ENCODE measurements at places on chromosomes 11 and 22.

DNA sequence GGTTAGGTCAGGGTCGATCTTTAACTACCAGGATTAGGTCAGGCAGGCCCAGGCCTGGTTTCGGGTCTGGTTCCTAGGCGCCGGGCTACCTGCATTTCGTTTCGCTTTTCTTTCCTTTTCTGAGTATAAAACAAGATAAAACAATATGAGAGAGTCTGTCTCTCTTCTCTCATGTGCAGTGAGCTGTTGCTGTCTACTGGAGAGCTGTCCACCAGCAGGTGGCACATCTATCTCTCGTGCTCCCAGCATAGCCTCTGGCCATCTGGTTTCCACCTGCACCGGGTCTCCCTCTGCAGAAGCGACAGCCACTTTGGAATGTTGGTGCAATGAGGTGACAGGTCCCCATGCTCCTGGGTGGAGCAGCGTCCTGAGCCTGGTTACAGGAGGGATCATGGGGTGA lies 27.6 kb downstream of the RIBC2 start:
- DNase-seq: peak; percentile 67

DNA sequence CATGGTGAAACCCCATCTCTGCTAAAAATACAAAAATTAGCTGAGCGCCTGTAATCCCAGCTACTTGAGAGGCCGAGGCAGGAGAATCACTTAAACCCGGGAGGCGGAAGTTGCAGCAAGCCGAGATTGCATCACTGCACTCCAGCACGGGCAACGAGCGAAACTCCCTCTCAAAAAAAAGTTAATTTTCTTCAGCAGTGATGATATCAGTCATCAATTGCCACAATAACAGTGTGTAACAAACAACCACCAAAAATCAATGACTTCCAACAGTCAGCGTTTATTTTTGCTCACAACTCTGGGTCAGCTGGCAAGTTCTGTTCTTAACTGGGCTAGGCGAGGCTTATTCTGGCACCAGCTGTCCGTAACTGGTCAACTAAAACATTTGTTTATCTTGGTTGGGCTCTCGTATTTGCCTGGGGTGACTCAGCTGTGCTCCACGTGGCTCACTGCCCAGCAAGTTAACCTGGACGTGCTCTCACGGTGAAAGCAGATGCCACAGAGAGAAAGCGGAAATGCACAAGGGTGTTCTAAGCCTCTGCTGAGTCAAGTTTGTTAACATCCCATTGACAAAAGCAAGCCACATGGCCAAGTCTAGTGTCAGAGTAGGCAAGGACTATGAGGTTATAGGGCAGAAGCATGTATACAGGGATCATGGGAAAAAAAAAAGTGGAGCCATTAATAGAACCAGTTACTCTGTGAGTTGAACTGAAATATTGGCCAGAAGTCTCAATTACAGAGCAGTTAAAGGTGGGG lies 52.1 kb downstream of the LHFPL7 start:
- peak; percentile 71 for DNase-seq

DNA sequence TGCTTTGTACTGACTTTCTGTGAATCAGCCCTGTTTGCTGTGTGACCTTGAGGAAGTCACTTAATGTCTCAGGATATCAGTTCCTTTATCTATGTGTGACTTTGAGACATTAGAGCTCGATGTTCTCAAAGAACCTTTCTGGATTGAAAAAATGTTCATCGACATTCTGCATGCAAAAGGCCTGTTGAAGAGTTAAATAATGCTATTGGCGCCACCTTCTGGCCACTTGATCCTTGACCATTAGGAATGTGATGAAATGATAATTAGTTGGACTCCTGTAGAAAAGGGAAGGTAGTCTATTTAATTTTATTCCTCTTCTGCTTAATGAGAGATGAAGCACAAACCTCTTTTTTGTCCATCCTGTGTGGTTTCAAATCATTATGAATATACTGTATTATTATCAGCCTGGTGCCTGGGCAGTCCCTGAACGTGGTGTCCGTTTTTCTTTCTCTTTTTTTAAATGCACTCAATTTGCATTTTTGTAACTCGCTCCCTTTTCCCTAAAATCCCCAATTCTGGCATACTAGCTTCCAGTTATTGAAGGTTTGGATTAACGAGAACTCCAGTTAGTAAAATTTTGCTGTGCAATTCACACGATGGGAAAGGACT lies 20.7 kb downstream of the ELF5 start:
- peak; percentile 65 for DNase-seq

DNA sequence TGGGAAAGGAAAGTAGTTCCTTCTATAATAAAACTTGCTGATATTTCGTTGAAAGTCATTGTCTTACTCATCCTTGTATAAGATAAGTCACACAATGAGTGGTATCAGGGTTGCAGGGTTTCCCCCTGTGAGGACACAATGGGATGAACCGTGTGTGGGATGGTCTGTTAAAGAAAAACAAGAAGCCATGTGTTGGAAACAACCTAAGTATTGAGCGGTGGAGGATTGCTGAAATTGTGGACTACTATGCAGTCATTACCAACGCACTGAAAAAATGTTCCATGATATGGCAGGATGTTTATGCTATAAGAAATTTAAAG lies 28.6 kb downstream of the PTPRJ start:
- DNase-seq: no peak

- DNase-seq: no peak
Measured at GRCh38 chr11:110249066-110249465, 47.3 kb downstream of the RDX start.

DNA sequence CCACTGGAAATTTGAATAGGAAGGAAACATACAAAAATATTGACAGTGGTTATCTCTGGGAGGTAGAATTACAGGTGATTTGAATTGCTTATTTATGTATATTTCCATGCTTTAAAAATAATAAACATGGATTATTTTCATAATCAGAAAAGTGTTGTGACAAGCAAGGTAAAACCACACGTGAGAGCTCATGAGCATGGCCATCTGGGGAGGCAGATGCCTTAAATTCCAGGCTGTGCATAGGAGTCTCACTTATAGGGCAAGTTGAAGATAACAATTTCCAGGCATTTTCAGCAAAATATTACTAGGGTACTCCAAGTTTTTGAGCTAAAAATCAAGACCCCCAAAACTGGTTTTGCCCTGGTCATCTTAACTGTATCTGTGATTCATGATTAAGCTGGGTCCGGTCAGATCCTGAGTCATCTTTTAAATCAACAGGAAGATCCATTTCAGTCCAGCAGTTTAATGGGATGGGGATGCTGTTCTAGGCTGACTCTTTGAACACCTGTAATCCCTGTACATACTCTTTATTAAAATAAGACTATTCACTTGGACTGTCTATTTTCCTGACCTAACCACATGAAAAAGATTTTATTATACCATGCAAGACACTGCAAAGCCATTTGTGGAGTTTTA lies 115.8 kb upstream of the NARS2 start:
- DNase-seq: peak; percentile 6

GRCh38 chr22:19466848-19467752 lies 11.9 kb downstream of the UFD1 start:
- DNase-seq: no peak

DNA sequence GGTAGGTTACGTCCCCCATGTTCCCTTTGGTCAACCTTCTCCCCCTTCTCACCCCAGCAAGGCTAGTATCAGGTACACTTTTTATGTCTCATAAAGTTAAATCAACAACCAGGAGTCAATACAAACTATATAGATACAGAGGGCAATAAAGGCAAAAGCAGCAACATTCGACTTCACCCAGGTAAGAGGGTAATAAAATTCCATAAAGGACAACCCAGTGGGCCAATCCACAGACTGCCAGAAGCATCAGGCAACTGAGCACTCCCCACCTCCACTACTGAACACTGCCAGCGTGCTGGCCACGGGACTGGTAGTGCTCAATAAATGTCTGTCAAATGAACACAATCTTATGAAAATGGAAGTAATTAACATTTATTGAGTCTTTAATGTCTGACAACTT lies 5.1 kb upstream of the MS4A18 start:
- DNase-seq: no peak

- DNase-seq: no peak
Measured at GRCh38 chr11:60955571-60955970, 3.6 kb upstream of the SLC15A3 start.

- DNase-seq: no peak
Measured at GRCh38 chr11:86636275-86636674, 36.1 kb downstream of the ME3 start.

DNA sequence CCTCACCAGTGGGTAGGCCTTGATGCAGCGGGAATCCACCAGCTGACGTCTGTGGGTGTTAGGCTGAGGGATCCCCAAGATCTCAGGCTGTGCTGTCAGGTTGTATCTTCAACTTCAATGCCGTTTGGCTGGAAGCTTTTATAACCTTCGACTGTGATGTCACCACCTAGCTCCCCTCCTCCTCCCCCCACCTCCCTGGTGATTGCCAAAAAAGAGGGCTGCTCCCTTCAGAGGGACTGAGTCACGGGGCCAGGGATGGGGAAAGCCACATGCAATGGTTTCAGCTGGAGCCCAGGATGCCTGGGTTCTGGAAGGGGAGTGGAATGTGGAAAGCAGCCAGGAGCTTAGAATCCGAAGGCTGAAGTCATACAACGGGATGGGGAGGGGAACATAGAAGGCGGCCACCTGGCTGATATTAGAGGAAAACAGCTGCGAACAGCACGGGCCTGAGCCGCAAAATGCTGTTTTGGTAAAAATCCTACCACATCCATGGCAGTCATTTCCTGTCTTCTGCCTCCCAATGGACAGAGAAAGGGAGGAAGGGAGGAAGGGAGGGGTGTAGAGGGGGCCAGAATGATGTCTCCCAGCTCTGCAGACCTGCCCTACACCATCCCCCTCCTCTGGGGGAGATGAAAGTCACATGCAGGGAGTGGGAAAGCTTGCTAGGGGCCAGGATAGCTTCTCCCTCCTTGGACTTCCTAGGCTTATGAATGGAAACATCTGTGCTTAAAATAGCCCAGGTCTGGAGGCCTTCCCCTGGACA lies at the start of gene LRRN4CL:
Gene LRRN4CL (minus strand): TSS at position 110 of the 763 bp plus-strand sequence. CDS start 1,022 bp downstream, outside the sequence.
- DNase-seq: peak; percentile 98

GRCh38 chr11:117677729-117678310 lies 119.2 kb downstream of the DSCAML1 start:
- no peak for DNase-seq

DNA sequence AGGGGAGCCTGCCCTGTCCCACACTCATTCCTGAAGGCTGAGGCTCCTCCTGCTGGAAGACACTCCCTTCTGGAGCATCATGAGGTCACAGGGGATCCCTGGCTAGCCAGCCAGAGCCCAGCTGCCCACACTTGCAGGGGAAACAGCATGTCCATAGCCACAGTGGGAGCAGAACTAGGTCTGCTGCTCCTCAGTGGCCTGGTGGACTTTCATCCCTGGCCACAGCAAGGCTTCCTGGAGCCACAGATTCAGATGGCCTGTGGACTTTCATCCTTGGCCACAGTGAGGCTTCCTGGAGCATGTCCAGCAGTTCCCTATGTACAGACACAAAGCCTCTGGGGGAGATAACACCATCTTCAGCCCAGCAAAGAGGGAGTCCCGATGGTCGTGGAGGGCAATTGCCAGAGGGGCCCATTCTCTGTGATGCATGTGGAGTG lies 5.9 kb upstream of the APOL6 start:
- no peak for DNase-seq

DNA sequence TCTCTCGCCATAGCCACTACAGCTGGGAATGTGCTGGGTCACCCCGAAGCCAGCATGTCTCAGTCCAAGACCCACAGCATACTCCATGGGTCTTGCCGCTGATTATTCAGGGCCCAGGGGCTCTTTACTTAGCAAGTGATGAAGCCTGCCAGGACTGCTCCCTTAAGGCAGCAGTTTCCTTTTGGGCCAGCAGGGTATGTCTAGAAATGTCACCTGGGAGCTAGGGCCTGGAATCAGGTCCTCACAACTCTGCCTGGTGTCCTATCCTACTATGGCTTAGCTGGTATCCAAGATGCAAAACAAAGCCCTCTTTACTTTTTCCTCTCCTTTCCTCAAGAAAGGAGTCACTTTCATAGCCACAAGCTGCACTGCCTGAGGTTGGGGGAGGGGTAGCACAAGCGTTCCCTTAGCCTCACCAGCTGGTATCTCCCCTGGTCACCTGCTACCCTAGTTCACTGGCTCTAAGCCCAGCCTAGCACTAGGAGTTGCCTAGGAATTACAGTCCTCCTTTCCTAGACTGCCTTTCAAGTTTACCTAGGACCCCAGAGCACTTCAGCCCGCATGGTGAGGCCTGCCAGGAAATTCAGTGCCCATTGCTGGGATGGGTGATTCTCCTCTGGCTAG lies 22.6 kb upstream of the NCR3LG1 start:
- DNase-seq: no peak

- no peak for DNase-seq
Measured at GRCh38 chr22:22069450-22070370, 87.1 kb upstream of the TOP3B start.

DNA sequence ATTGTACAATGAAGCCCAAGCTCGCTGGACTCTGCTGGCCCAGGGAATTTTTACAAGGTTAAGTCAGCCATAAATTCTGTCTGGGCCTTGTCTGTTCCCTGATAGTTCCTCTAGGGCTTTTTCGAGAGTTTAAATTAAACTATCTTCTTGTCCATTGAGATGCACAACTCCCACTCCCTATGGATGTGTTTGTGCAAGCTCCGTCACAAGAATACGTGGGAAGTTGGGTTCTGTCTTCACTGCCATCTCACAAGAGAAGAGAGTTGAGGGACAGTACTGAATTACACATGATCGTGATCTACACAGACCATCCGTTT lies 153.6 kb upstream of the TTC12 start:
- no peak for DNase-seq

DNA sequence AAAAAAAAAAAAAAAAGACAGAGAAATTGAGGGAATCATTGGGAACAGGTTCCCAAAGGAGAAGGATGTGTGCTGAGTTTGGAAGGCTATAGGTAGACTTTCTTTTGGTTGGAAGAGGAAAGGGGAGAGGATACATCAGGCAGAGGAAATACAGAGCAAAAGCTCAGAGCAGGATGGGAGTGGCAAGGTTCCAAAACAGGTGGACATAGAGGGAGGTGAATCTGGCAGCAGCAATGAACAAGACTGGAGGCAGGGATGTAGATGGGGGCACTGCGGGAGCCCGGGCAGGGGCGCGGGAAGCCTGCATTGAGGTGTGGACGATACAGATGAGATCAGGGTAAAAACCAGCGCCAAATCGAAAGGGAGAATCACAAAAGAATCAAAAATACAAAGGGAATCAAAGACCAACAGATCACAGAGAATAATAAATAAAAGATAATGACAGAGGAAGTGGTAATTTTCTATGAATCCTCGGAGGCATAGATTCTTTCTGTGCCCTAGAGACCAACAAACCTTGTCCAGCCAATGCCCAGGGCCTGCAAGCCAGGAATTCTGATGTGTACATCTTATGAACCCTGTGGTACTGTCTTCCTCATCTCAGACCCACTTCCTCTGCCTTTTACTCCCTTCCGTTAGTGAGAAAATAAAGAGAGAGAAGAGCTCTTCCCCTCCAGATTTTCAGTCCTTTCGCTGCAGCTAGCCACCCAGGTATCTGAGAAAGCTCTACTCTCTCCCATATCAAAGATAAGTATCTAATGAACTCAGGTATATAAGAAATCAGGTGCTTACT lies 70.3 kb downstream of the SLC1A2 start:
- no peak for DNase-seq

GRCh38 chr22:37211866-37212173 lies 457 bp downstream of the SSTR3 start:
- no peak for DNase-seq

Data from fibroblast of upper back skin (primary cell).